Activated CD8-positive, alpha-beta memory T cell treated with anti-CD3 and anti-CD28 coated beads, Interleukin-2, amount 10 ng/mL, durations not matched to agents 7 days and 5 days (primary cell): ENCODE measurements at places on chromosomes 16 and 17. TPM values are rescaled to one million over a fixed set of nuclear protein-coding genes. Genes with fewer than 3 reads are reported as not detected.

DNA sequence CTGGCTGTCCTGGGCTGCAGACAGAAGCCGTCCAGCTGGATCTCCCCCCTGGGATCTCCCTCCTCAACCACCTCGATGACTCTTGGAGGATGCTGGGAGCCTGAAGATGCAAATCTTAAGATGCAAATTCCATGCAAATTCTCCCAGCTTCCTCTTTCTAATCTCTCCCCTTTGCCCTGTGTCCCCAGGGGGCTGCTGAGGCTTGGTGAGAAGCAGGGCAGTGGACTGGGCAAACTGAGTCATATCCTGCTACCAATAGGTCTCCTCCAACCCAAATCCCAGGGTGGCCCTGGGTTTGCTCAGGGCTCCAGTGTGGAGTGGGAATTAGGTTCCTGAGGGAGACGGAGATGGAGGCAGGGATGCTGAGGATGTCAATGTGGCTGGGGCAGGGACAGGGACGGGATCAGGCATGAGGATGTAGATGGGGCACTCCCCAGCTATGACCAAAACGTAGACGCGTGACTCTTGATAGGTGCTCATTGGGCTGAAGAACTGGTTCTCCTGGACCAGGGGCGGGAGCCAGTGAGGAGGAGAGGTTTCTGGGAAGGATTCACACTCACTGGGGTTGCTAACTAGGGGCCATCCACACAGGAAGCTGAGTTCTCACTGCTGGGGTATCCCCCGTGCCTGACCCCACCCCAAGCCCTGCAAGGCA is 3.6 kb upstream of the ALOX12B start:
- DNase-seq = no peak

- DNase-seq = no peak
Observed at GRCh38 chr17:3005696-3006095, 57.7 kb downstream of the OR1D5 start.

The SPHK1 gene
- total RNA-seq = 8.4 TPM

The SLC6A2 gene
- not detected for total RNA-seq

DNA sequence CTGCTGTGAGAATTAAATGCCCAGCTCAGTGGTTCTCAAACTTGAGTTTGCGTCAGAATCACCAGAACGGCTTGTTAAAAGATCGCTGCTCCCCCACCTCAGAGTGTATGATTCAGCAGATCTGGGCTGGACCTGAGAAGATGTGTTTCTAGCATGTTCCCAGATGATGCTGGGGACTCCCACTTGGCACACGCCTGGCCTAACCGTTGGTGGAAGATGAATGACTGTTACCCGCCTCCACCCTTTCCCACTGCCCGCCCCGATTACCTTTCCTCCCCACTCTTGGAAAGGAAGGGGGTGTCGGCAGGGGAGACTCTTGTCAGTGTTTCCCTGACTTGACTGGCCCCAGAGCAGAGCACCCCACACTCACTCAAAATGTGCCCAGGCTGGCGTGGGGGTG is 29.3 kb upstream of the ABCC3 start:
- no peak for DNase-seq

GRCh38 chr16:47446431-47446830 is 14.4 kb downstream of the ITFG1 start:
- no peak for DNase-seq
